ENCODE measurements at places on chromosomes 6 and 20.

DNA sequence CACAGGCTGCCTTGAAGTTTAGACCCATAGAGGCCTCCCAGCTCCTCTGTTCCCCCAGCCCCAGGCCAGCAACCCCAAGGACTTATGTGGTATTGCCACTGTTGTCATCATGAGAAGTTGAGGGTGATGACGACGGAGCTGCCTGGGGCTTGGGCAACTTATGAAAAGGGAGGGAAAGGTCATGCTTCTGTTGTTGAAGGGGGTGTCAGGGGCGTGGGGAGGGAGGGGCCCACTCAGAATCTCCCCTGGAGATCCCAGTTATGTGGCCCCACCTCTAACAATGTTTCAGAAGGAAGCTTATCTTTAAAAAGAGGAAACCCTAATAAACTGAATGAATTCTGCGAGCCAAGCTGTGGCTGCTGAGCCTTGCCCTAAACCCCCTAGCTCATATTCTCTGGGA is 4.2 kb downstream of the ADTRP start:
- DNase-seq, result no peak

DNA sequence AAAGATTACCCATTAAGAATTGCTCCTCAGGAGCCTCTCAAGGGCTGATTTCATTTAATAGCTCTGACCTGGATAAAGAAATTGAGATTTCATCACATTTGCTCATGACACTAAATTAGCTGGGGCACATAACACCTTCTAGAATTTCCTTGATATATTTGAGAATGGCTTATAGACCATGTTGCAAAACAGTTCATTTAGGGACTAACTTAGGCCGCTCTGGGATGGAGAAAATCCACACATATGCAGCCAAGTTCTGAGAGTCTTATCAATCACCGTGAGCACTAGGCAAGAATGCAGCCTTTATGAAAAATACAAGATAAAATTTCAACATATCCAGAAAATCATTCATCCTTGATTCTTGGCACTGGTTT is 91.0 kb upstream of the MCHR2 start:
- peak; percentile 39 for DNase-seq

DNA sequence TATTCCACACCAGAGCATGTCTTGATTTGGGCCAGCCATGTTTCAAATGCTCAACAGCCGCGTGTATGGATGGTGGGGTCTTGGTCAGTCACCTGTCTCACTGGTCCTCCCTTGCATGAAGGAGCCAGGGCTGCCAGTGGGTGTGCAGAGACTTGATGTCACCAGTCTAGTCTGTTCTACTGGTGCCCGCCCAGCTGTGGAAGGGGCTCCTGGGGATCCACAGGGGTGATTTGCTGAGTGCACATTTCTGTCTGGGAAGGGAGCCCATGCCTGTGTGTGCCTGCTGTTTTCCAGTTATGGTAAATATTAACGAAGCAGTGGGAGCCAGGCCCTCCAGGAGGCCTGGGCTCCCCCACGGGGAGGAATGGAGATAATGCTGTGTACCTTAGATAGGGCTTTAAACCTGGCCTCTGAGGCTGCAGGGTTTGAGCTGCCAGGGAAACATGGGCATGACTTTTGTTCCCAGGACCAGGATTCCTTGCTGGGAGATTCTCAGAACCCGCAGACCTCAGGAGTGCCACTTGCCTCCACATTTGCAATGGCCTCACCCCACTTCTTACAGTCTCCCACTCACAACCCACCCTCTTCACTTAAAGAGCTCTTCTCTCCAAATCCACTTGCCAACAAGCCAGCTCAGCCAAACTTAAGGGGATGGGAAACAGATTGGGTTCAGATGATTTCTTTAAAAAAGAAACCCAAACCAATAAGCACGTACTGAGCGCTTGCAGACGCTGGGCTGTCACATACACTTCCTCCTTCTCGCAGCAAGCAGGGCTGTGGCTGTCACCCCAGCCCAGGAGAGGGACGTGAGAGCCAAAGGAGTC is 54.1 kb downstream of the VEGFA start:
- no peak for DNase-seq

DNA sequence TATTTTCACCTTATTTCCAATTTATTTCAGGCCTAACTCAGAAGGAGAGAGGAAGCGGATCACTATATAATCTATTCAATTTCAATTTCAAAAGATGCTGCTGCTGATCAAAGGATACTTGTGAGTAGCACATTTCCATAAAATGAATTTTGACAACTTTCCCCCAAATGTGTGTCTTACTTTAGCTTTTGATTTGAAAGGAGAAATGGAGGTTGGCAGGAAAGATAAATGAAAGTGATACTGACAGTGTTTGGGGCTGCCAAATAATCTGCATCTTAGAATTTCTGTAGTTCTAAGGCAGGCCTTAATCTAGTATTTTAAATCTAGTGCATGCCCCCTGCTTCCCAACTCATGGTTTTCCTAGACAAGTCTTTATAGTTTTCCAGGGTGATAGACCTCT is 535.4 kb downstream of the DOK5 start:
- DNase-seq, result no peak

GRCh38 chr6:24107294-24107693 is 18.7 kb upstream of the NRSN1 start:
- no peak for DNase-seq

- no peak for DNase-seq
These were observed 158.0 kb upstream of the SHLD1 start for GRCh38 chr20:5592165-5592564.

DNA sequence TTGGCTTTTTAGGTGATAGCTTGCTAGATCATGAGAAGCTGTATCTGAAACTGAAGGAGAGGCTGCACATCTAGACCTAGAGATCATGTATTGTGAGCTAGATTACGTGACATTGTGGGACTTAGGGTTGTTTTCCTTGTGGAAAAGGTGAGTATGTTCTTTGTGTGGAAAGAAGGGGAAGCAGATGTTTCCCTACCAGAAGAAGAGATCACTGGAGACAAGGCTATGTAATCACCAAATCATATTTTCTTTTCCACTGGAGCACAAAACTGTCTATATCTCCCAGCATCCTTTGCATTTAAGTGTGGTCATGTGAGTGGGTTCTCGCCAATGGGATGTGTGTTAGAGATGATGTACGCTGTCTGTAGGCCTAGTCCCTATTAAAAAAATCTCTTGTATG is 7.0 kb upstream of the EPB41L2 start:
- no peak for DNase-seq

DNA sequence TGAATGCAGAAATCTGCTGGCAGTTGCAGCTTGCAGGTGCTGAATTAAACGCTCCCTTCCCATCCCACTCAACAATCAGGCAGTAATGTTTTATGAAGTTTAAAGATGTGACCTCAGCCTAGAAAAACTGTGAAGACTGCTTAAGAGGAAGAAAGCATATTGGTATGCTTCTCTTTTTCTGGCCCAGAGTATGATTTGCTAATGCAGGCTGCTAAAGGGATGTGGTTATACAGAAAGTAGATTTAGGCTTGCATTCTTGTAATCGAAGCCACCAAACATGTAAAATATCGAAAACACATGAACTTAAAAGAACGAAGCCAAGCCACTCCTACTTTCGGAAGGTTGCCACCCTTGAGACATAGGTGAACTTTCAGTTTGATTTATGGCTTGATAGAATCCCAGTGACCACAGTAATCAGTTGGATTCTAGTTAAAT is 40.7 kb downstream of the MAP3K5 start:
- DNase-seq, result peak; percentile 46

DNA sequence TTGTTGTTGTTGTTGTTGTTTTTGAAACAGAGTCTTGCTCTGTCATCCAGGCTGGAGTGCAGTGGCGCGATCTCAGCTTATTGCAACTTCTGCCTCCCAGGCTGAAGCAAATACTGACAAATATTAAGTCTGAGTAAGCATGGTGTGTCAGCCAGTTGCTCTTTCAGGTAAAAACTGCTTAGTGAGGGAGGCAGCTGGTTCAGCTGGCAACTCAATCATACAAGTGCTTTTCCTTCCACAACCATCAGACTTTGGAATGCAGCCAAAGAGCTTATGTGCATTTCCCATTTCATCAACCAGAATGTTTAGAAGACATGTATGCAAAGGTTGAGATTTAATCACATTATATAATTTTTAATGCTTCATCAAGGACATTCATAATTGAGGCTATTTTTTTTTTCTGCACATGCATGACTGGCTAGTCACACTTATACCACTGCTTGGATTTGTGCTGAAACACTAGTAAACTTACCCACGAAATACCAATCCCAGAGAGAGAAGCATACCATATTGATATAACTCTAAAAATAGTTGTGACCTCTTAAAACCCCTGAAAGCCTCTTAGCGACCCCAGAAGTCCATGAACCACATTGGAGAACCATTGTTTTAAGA is 56.0 kb downstream of the CLIC5 start:
- DNase-seq, result peak; percentile 48

GRCh38 chr20:46959081-46959692 is 64.5 kb downstream of the EYA2 start:
- peak; percentile 98 for DNase-seq

DNA sequence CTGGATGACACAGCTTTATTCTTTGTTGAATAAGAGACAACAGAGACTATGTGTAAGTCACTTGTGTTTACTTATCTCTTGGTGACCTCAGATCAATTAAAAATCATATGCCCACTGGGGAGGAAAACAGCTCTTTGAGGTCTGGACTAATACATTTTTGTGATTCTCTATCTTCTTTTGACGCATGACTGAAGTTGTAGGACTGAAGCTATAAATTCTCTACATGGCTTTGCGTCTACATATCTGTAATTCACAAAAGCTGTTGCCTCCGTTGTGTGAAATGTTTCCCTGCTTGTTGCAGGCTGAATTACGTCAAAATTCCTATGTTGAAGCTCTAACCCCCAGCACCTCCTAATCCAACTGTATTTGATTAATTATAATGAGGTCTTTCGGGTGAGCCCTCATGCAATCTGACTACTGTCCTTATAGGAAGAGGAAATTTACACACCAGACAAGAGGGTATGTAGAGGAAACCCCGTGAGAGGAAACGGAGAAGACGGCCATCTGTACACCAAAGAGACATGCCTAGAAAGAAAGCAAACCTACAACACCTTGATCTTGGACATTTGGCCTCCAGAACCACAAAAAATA is 481.6 kb downstream of the PRKN start:
- no peak for DNase-seq

DNA sequence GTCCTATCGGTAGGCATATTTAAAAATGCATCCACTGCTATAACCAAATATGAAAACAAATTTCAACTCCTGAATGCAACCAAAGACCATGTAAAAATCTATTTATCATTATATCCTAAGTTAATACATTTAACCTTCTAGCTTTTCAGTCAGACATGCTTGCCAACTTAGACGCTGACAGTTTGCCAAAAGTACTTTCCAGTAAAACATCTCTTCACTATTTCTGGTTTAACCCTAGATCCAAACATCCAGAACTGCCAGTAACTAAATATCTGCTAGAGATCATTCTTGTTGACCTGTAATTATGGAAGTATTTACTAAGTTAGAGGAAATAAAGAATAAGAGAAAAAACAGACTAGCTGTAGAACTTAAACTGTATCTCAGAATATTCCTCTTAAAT is 210.2 kb upstream of the THEMIS start:
- peak; percentile 29 for DNase-seq

- DNase-seq, result no peak
These were observed 46.9 kb upstream of the ENPP5 start for GRCh38 chr6:46217671-46218131.

DNA sequence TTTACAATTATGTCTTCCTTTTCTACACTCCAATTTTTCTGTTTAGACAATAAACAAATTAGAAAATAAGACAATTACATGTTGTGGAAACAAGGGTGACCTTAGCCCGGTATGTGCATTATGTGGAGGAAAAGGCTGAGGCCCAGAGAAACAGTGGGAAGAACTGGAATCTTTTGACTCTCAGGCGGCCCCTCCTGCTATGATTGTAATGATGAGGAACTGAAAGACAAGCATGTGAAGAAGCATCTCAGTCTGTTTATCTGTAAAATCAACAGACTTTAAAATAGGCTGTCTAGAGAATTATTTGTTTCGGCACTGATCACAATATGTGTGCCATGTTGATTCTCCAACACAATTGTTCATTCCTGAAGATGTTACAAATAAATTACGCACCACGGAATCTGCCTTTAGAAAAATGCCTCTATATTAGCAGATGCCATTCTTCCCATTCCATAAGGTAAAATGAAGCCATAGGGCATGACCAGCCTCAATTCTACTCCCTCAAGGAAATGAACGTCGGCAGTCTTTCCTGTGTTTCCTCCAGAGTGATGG is 1201.6 kb upstream of the CITED2 start:
- DNase-seq, result no peak

- DNase-seq, result no peak
These were observed 456.7 kb downstream of the NKAIN2 start for GRCh38 chr6:124260337-124260736.

- no peak for DNase-seq
These were observed 49.6 kb downstream of the SULF2 start for GRCh38 chr20:47735412-47736400.

DNA sequence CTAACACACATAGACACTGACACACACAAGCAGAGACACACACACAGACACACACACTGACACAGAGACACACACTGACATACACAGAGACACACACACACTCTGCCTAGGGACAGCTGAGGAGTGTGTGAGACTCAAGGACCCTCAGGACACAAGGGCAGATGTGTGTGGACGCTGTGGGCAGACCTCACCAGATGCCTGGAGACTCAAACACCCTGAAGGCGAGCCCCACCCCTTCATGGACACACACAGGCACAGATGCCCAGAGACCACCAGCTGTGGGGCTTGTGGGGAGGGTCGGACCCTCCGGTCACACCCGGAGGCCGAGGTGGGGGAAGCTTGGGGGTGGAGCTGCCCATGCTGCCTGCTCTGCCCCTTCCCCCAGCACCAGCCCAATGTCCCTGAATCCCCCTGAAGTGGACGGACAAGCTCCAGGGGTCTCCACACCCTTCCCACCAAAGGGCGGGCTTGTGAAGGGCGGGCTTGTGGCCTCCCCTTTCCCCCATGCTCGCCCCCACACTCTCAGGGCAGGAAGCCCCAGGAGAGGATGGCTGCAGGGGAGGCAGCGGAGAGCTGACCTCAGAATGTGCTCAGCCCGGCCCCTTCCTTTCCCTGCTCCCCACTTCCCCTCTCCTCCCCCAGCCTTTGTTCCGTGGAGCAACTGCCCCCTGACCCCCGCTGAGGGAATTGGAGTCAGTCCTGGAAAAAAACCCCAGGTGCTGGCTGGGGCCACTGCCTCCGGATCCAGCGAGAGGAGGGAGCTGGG is 13.9 kb upstream of the ABHD16B start:
- DNase-seq, result no peak

DNA sequence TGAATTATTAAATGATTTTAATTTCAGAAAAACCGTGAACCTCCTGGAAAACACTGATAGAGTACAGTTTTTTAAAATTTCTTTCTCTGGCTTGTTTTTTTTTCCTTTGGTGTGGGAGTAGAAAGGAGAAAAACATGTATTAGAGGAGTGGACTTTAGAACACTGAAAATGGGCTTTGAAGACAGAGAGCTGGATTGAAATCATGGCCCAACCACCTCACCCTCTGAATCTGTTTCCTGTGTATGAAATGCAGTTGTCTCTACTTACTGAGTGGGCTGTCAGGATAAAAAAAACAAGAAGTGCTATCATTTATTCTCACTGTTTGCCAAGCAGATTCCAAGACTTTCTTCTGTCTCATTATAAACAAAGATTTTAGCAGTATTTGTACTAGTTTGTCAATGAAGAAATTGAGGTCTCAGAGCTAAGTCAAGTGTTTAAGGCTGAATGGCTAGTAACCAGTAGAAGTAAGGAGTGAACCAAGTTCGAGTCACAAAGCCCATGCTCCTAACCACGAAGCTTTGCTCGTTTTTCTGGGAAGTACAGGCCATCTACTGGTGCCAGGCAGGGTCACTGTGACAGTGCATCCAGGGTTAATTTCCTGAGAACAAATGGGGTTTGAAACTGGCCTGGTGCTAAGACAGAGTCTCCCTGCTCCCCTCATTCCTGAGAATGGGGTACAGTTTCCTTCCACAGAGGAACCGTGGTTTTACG is 256.4 kb downstream of the TMEM242 start:
- no peak for DNase-seq
